Effector memory CD4-positive, alpha-beta T cell (primary cell): ENCODE measurements at places on chromosomes 5 and 9.

- no peak for DNase-seq
Observed at GRCh38 chr5:124744170-124744971, 2.1 kb downstream of the ZNF608 start.

DNA sequence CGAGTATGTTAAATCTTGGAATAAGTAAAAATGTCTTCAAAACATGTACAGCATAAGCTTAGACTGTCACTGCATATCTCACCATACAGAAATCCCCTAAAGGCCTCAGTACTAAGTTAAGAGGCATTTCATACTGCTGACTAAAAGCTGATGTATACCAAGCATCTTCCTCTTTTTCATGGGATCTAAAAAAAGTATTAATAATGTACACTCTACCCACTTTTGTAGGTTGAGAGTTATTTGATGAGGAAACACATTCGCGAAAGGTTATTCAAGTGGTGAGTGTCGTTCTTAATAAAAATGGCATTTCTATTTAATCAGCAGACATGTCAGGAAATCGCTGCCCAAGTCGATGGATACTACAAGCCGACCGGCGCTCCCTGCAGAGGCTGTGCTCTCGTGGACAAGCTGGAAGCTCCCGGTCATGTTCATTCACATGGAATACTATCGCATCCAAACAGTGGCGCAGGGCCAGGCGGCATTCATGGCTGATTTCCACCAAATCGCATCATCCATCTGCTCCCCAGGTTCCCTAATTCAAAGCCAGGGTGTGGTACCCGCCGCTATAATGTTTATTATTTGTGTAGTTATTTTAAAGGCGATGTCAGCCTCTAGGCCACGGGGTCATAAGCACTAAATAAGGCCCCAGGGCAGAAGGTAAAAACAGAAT lies 724 bp downstream of the SGTB start:
- no peak for DNase-seq

DNA sequence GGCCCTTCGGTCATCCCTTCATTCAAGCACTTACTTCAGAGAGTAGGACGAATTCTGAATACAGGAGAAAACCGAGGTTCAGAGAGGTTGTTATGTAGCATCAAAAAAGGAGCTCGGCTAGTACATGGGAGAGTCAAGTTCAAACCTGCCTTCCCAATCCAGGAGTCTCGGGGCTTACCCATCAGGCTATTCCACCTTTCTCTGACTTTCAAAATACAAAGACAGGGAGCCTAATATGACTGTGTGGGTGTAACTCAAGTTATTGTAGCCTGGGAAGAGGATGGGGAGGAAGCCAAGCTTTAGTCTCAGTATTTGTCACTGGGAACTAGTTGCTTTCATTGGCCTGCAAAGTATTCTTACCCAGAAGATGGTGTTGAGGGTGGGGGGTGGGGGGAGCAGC lies 274.8 kb upstream of the PANK3 start:
- no peak for DNase-seq

DNA sequence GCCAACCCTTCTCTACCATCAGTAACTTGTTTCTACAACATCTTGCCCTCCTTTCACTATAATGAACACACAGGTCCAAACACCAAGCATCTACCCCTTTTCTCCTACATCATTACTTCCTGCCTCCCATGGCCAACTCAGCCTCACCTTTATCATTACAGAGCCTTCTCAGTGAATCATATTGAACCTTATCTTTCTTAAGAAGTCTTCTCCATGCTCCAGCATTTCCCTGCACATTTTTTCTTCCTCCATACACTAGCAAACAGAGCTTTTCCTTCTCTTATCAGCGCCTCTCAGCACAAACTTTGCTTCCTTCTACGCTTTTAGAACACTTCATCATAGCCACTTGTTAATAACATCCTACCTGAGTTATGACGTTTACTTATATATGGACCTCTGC lies 148.2 kb downstream of the ARL15 start:
- no peak for DNase-seq

- DNase-seq, result no peak
Observed at GRCh38 chr9:84893419-84894128, 224.0 kb downstream of the NTRK2 start.

DNA sequence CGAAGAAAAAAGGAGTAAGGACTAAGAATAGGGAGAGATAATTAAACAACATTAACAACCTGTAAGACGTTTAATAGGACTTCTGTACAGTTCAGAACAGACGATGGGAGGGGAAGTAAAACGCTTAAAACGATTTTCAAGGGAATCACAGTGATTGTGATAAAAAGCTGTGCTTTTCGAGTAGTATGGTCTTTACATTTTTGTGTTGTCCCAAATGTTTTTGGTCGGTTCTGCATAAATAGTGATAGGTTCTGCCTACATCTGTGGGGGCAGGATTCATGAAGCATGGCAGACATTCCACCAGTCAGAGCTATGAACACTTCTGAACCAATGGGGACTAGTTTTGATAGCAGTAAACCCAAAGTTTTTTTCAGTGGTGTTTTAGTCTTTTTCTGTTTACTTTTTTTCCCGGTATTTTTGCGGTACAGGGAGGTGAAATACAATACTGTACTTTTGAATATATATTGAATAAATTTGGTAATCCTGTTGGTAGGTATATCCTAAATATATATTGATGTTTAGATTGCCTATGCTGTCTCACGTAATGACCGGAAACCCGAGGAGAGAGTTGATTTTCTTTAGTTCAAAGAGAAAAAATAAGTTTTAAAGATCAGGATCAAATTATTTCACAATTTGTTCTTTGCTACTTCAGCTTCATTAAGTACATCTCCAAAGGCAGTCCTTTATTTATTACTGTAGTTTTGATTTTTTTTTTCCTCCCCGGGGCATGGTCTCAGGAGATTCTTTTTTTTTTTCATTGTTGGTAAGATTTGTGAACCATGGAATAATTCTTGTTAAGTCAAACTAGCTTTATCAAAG lies 1.3 kb downstream of the ERBIN start:
- peak; percentile 1 for DNase-seq

- DNase-seq, result no peak
Observed at GRCh38 chr9:107703651-107704050, 214.1 kb upstream of the KLF4 start.

GRCh38 chr9:100445161-100445902 lies 18.4 kb downstream of the MSANTD3 start:
- DNase-seq, result no peak

- DNase-seq, result no peak
Observed at GRCh38 chr5:132778129-132778528, 1.1 kb upstream of the SEPTIN8 start.

DNA sequence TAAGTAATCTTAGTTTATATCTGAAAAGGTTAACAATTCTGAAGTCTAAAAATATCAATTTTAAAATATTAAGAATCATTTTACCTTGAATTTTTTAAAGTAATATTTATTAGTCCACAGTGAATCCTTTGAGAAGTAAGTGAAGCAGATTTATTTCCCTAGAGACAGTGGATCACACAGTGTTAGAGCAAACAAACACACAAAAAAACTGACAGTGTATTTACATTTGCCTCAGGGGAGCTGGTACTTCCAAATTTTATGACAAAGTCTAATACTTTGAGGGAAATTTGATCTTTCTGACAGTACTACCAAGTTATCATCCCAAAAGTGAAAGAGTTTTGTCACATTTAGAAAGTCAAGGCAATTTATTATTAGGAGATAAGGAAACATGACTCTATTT lies 1750.6 kb upstream of the CDH9 start:
- no peak for DNase-seq

- DNase-seq, result no peak
Observed at GRCh38 chr9:124664143-124664542, 107.0 kb downstream of the NR6A1 start.

GRCh38 chr5:50711280-50711679 lies 44.8 kb downstream of the PARP8 start:
- peak; percentile 44 for DNase-seq

- DNase-seq, result no peak
Observed at GRCh38 chr5:80895523-80895922, 64.6 kb upstream of the RASGRF2 start.

GRCh38 chr9:14782286-14783051 lies 59.9 kb upstream of the CER1 start:
- no peak for DNase-seq

- DNase-seq, result no peak
Observed at GRCh38 chr5:124655251-124655917, 91.1 kb downstream of the ZNF608 start.

DNA sequence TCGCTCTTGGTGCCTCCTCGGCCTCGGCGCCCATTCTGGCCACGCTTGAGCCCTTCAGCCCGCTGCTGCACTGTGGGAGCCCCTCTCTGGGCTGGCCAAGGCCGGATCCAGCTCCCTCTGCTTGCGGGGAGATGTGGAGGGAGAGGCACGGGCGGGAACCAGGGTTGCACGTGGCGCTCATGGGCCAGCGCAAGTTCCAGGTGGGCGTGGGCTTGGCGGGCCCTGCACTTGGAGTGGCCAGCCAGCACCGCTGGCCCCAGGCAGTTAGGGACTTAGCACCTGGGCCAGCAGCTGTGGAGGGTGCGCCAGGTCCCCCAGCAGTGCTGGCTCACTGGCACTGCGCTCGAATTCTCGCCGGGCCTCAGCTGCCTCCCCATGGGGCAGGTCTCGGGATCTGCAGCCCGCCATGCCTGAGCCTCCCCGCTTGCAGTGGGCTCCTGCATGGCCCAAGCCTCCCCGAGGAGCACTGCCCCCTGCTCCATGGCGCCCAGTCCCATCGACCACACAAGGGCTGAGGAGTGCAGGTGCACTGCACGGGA lies 106.4 kb downstream of the SMC2 start:
- no peak for DNase-seq

- no peak for DNase-seq
Observed at GRCh38 chr5:145324767-145325479, 510.2 kb downstream of the PRELID2 start.

DNA sequence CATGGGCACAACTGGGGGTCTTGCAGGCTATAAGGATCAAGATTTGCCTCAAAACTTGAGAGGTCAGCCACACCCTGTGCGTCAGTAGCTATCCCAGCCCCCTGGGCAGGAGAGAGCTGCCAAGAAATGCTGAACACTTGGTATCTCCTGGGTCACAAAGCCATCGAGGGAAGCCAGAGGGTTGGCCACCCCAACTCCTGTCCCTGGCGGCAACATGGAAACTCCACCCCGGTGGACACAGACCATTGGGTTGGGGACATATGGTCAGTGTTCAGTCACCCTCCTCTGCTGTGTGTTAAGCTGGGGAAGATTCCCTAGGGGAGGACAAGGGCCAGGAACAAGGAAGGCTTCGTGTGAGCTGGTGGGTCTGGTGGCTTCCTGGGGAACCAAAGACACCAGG lies 140.6 kb downstream of the C5orf15 start:
- no peak for DNase-seq

GRCh38 chr5:76104027-76104426 lies 20.8 kb downstream of the SV2C start:
- DNase-seq, result no peak

- DNase-seq, result no peak
Observed at GRCh38 chr5:102819634-102820033, 64.5 kb downstream of the PAM start.

GRCh38 chr9:104073098-104073769 lies 20.9 kb upstream of the SMC2 start:
- DNase-seq, result no peak
